ENCODE measurements at places on chromosomes 6 and 20.

- no peak for DNase-seq
These were observed 236.8 kb upstream of the RREB1 start for GRCh38 chr6:6870921-6871320.

DNA sequence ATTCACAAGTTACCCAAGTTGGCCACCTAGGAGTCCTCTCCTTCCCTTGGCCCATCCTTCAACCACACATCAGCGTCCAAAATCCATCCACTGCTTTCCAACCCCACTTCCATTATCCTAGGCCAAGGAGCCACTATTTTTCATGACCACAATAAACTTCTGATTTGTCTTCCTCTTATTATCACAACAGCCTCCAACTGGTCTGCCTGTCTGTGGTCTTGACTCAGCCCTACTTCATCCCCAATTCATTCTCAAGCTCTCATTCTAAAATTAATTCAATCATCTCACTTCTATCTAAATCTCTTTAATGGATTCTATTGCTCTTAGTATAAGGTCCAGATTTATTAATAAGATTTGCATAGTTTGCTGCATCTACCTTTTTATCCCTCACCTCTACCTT lies 189.0 kb upstream of the PRDM1 start:
- no peak for DNase-seq

DNA sequence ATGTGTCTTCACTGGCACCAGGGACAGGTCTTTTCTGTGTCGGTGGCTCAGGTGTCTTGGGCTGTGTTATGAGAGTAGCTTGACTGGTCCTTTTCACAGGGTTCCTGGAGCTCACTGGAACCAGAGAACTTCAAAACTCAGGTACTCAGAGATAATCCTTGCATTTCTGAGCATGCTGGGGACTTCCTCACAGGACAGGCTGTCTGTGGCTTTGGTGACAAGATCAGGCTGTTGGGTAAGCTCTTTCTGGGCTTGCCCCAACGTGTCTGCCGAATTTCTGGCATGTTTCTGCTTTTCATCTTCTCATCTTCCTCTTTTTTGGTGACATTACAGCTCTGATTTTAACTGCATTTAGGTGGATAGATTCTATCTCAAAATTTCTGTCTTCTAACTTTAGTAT lies 270.0 kb downstream of the CDH26 start:
- no peak for DNase-seq

DNA sequence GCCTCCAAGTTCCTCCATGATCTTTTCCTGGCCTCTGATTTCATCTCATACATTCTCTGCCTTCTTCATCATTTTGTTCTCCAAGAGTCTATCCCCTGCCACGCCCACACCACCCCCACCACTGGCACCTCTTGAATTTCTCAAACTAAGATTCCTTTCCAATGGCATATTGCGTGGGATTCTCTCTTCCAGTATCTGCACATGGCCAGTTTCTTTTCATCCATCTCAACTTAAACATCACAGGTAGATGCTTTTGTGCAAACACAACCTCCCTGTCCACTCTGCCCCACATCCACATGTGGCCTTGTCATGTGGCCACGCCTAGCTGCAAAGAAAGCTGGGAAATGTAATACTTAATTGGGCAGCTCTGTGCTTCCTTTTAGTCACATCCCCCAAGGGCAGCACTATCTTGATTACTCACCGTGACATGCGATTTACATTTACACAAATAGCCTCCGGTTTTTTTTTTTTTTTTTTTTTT lies 33.4 kb upstream of the ZMYND8 start:
- DNase-seq, result no peak

DNA sequence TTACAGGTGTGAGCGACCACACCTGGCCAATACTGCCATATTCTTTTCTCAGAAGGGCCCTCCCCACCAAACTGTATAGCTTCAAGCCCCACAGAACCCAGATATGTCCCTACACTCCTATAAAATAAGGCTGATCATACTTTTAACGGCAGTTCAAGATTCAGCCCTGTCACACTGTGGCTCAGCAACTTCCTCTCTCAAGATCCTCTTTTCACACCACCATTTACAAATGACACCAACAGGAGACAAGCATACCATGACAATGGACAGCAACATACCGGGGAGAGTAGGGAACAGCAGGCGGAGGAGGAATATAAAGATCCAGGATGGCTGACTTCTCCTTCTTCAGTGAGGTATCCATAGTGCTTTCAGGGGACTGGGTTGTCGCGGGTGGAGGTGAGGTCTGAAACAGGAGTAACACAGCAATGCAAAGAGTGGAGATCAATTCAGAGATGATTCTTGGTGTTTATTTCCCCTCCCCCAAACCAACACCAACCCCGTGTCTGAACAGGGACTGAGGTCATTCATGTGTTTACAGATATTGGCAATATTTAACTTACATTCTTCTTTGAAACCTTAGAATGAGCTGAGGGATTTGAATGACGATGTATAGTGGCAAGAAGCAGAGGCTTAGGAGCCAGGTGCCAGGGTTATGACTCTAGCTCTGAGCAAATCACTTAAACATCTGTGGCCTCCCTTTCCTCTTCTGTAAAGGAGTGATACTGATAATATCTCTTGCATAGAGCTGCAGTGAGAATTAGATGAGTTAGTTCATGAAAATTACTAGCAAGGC lies 57.6 kb upstream of the IPCEF1 start:
- DNase-seq, result no peak

- DNase-seq, result no peak
These were observed 350.6 kb upstream of the PLCB4 start for GRCh38 chr20:8718279-8718678.

GRCh38 chr6:166872531-166873009 lies 83.8 kb downstream of the RNASET2 start:
- DNase-seq, result no peak

GRCh38 chr6:33492093-33492492 lies 37.7 kb downstream of the ZBTB9 start:
- DNase-seq, result no peak

DNA sequence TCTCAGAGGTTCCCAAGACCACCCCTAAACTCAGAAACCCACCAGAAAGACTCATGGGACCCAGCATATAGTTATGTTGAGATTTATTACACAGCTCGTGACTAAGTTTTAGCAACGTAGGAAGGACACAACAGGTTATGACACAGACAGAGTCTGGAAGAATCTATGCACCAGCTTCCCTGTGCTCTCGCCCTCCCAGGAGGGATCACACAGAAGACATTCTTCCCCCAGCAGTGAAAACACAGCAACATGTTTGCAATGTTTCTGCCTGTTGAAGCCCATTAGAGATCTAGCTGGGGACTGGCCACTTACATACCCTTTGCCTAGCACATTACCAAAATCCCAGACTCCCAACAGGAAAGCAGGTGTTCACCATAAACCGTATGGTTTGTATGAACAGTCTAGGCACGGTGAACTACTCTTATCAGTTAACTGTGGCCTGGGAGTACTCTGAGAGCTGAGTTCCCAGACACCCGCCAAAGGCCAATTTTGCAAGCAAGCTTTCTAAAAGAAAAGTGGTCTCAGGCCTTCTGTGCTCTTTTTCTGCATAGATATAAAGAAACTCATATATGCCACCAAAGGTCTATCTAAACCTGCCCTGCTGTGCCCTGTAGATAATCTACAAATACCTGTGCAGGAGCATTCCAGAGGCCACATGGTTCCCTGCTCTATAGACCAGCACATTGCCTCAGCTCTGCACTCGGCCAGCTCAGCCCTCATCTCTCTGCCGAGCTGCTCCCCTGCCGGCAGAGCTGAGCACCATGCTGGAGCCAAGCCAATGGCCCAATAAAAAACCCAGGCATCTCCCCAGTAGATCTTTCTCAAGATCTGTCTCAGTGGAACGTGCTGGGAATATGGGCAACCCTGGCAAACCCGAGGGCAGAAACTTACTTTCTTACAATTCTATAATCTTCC lies 69.6 kb upstream of the SMIM28 start:
- DNase-seq, result no peak

DNA sequence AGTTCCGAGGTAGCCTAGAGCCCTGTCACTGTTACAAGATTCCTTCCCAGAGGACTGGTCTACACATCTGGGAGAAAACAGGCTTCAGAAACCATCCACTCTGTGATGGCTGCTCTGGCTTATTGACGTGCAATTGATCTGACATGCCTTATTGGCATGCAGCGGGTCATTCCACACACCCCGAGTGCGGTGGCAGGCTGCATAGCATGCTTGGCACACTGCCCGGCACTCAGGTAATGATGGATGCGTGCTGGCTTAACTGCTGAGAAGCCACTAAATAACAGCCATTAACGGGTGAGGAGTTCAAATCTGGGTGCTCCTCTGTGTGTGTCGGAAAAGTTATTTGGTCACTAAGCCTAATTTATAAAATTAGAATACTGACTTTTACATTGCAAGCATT lies 67.9 kb upstream of the CDH4 start:
- no peak for DNase-seq

GRCh38 chr6:118770112-118770788 lies 118.9 kb upstream of the CEP85L start:
- no peak for DNase-seq

DNA sequence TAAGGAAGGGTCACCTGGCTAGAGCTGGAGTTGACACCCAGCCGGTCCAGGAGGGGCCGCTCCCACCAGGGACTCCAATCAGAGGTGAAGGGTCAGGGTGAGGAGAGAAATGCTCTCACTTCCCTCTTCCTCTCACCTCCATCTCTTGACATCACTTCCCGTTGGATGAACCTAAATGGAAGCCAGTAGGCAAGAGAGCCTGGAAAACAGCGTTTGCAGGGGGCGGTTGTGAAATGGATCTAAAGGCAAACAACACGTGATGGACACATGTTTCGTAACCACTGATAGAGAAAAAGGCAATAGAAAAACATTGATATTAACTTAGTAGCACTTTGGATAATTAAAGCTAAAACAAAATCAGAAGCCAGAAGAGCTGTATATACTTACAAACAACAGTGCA lies 105.6 kb upstream of the FOXA2 start:
- no peak for DNase-seq

- DNase-seq, result no peak
These were observed 118.0 kb downstream of the DLL1 start for GRCh38 chr6:170172825-170173256.

GRCh38 chr20:16975682-16976081 lies 227.5 kb downstream of the OTOR start:
- no peak for DNase-seq

- DNase-seq, result no peak
These were observed 154.4 kb downstream of the TTLL2 start for GRCh38 chr6:167479301-167479700.

DNA sequence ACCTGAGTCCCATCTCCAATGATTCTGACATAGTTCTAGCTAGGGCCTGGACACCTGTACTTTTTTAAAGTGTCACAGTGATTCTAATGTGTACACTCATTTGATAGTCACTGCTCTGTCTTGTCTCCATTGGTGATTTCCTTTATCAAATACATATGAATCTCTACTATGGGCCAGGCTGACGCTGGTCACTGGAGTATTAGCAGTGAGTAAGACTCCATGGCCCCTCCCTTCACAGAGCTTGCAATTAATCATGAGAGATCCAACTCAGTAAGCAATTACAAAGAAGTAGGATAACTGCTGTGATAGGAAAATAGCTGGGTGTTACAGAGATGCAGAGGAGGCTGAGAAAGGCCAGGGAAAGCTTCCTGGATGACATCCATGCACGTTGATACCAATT lies 19.3 kb upstream of the SASH1 start:
- no peak for DNase-seq

DNA sequence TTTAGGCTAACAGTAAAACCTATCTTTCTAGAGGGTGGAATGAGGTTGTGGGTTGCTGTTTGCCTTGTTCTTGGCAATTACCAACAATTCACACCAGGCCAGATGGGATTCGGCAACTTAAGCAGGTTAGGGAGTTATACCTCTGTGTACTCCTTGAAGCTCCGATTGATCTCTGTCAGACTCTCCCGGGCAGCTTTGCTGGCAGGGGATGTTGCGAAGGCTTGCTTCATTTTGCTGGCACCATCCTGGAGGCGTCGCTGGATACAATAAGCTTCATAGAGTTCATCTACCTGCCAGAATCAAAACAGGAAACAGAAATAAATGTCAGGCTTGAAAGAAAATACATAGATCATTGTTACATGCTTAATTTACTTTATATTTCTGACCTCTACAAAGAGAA lies 66.4 kb upstream of the ARMH2 start:
- DNase-seq, result no peak

- peak; percentile 87 for DNase-seq
These were observed 118.0 kb downstream of the HFE start for GRCh38 chr6:26205161-26205624.

DNA sequence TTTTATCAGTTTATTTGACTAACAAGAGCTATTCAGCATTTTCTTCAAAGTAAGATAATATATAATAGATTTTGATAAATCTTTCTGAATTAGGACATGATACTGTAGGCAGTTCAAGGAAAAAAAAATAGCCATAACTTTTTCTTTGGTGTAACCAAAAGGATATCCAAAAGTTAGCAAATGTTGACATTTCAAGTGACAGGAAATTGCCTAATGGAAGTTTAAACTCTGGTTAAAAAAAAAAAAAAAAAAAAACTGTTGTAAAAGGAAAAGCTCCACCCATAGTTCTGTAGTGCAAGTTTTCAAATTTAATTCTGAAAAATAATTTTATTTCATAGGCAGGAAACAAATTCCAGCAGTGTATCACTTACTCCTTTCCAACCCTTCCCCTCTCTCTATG lies 18.8 kb downstream of the HEBP2 start:
- DNase-seq, result no peak

DNA sequence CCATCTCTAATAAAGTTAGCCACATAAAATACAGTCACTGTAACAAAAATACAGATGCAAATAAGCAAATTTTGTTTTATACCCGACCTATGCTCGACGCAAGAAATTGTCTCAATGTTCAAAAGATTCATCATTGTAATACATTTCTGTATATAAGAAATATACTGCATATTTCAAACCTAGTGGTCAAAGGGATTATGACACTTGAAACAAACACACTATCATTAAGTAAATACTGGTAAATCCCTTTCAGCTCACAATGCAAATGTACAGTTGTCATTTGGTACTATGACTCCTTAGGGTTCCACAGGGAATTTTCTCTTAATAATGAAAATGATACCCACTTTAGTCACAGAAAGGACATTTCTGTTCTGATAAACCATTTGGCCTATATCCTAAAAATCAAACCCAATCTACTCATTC lies 2.2 kb downstream of the HIVEP2 start:
- DNase-seq, result peak; percentile 76

DNA sequence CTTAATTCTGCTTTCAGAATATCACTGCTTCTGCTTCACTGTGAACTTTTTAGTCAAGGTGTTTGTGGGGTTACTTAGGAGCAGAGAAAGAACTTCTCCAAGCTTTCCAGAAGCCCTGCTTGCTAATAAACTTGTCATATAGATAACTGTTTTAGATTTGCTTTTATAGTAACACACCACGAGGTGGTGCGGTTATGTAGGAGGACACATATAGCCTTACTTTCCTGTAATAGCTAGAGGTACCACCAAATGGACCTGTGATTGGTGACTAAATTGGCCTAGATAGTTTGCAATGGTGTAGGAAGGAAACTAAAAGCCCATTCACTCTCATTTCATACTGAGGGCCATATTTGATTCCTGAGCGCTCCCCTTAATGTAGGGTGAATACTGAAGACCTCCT lies 52.3 kb upstream of the BCLAF1 start:
- no peak for DNase-seq
